ENCODE measurements at places on chromosomes 3 and 15. TPM values are rescaled to one million over a fixed set of nuclear protein-coding genes. Genes with fewer than 3 reads are reported as not detected.

The TRIM42 gene
- not detected for total RNA-seq

The AP3B2 gene
- total RNA-seq = 0.78 TPM

The KCNAB1 gene
- not detected for total RNA-seq

The SCN5A gene
- under 0.01 TPM for total RNA-seq

The NMNAT3 gene
- 4.0 TPM for total RNA-seq

All from hair follicular keratinocyte (primary cell).